ENCODE measurements at places on chromosomes 3 and 15. TPM values are rescaled to one million over a fixed set of nuclear protein-coding genes. Genes with fewer than 3 reads are reported as not detected.

DNA sequence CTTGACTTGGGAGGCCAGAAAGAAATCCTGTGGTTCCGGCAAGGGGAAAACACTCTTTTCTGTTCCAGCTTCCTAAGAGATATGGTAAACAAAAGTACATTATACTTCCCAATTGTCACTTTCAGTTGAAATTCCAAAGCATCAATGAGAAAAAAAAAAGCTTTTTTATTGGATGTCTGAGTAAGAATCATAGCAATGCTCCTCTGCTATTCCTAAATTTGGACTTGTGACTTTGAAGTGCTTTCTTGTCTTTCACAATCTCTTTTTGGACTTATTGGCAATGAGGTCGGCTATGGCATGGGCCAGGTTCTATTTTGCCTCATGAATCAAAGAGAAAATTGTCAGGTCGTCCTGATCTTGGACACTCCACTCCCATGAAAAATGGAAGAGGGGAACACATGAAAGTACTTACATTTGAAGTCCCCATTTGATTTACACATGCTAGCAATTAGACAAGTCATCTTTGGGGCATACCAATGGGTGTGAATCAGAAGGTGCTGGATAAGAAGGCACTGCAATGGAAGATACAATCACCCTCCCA lies 170.5 kb downstream of the GREM1 start:
- no peaks in the 10 kb centered on the region for H3K4me1 ChIP-seq
- H3K36me3 ChIP-seq = no peaks in the 10 kb centered on the region
- no peak overlapping the region for H3K4me3 ChIP-seq
- DNase-seq = no peak

GRCh38 chr3:138873471-138874278 lies 38.9 kb upstream of the PIK3CB start:
- H3K36me3 ChIP-seq = no peaks in the 10 kb centered on the region
- H3K4me3 ChIP-seq = no peak overlapping the region
- DNase-seq = no peak
- no peak overlapping the region for H3K27ac ChIP-seq

A4GNT gene
- total RNA-seq = not detected

PPM1L gene
- total RNA-seq = 136 TPM

All from breast epithelium (tissue), 4 donors.